ENCODE measurements at places on chromosomes 12 and 14.

GRCh38 chr12:108403952-108404351, 64.8 kb upstream of the CMKLR1 start:
- DNase-seq: no peak

DNA sequence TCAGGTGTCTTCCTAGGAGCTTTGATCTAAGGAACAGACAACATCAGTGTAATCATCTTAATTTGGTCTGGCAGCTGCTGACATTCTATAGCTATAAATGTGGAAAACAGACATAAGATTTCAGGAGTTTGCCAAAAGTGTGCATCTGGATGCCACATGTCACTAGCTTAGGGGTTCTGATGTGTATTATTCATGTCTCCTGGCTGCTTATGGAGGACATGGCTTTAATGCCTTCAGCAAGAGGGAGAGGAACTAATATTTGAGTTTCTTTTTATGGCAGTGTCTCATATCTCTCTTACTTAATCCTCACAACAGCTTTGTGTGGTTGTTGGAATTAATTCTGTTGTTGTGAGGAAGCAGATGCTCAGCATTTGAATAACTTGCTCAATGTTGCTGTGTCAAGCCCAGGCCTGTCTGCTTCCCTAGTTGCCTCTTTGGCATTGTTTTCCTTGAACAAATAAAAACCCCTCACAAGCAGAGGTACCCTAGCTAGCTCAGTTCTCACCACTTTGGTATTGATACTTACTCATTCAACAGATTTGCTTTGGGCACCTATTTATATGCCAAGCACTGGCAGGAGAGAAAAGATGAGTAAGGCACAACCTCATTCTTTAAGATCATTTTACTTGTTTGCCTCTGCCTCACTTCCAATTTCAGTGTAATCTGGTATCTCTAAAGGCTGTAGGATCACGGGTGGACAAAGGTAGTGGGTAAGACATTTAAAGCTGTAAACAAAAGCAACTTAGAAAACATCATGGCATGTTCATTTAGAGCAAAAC, 39.8 kb upstream of the EID3 start:
- no peak for DNase-seq

DNA sequence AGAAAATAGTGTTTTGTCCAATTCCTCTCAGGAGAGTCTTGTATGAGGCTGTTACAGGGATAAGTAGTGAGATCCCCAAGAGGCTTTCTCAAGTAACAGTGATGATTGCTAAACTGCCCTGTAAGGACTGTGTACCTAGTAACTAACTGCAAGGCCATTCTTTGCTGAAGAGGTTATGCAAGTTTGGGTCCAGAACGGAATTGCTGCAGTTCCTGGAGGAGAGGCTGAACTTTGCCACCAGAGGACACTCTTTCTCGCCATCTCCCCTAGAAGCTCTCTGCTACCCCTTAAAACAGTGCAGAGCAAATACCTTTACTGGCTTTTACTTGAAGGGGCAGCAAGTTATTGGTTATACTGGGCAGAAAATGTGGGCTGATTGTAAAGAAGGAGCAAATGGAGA, 180.0 kb downstream of the RBM19 start:
- no peak for DNase-seq

DNA sequence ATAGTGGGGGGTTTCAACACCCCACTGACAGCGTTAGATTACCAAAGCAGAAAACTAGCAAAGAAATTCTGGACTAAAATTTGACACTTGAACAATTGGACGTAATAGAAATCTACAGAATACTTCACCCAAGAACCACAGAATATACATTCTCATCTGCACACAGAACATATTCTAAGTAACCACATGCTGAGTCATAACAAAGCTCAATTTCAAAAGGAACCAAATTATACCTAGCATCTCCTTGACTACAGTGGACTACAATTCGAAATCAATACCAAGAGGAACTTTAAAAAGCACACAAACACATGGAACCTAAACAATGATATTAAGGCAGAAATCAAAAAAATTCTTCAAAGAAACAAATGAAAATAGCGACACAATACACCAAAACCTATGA, 871.6 kb upstream of the MDGA2 start:
- no peak for DNase-seq

GRCh38 chr14:43503508-43503907, 1003.6 kb downstream of the FSCB start:
- no peak for DNase-seq

DNA sequence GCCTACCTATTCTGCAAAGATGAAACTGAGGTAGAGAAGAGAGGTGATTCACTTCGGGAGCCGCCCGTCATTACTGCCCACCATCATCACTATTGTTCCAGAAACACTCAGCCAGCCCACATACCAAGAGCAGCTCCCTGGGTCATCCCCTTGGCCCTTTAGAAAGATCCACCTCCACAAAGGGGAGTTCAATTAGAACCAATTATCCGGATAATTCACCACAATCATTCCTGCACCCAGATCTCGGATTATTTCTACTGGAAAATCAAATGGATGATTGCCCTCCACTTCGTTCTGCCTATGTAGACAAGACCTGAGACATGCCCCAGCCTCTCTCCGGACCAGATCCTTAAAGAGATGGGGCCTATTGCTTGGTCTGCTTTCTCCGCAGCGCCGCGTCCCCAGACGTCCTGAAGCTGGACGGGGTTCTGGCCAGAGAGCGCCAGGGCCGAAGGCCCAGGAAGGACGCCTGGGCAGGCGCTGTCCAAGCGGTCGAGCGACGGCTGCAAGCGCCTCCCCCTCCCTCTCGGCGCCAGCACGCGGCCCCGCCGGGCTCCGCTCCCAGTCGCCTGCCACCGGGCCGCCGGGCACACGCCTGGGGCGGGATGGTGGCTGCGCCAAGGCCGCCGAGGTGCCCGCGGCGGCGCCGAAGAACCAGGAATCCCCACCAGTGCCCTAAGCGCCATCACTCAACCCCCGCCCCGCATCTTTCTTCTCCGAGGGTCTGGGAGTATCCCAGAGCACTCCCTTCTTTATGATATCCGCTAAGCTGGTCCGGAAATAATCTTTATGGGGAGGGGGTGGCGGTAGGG, 1.3 kb upstream of the ASCL1 start:
- DNase-seq: no peak

GRCh38 chr12:5499566-5500330, 67.8 kb downstream of the NTF3 start:
- DNase-seq: no peak

GRCh38 chr12:10247436-10248058, 34.9 kb downstream of the GABARAPL1 start:
- DNase-seq: no peak

GRCh38 chr12:67151886-67152285, 117.3 kb upstream of the CAND1 start:
- no peak for DNase-seq

GRCh38 chr14:36660736-36661505, 739 bp upstream of the PAX9 start:
- DNase-seq: no peak

DNA sequence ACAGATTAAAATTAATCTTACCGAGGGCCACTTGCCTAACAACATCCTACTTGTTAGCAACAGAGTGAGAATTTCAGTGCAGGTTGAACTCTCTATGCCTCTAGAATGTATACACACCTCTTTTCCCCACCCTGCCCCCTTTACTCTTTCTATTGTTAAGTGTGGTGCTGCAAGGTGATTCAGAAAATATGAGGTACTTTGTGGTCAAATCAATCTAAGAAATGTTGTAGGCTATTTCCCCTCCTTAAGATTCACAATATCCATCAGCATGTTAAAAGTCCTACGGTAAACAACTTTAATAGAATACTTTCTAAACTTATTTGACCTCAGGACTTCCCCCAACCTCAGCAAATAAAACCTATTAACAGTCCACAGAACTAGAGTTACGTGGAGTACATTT, 106.0 kb downstream of the LMNTD1 start:
- DNase-seq: no peak

GRCh38 chr14:104559804-104560585, 19.6 kb upstream of the C14orf180 start:
- no peak for DNase-seq

- DNase-seq: no peak
These were observed 205.2 kb upstream of the EEA1 start for GRCh38 chr12:93134175-93134890.

DNA sequence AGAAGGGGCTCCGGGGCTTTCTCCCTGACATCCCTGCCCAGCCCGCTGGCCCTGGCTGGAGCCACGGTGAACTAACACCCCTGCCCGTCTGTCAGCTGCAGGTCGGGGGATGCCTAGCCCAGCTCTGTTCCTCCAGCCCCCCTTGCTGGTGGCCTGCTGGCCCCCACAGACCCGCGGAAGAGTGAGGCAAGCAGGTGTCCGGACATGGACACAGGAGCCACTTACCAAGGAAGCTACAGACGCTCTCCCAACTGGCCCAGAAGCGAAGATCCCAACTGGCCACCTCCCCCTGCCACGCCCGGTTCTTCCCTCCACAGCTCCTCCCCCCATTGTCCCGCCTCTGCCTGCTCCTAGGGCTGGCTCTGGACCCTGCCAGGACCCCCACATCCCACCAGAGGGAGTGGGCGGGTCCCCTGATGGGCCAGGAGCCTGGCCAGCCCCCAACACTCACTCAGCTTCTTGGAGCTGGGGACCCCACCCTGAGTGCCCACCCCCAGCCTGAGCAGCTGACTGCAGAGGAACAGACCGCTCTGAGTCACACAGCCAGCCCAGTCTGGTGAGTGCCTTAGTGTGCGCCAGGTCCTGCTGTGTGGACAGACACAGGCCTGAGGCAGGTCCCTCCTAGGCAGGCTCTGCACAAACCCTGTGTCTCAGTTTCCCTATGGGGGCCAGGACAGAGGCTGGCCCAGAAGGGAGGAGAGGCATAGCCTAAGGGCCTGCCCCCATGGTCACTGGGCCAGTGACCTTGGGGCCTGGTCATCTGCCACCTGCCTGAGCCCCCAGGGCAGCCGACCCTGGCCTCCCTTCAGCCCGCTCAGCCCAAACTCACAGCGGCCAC, 7.7 kb downstream of the AHNAK2 start:
- no peak for DNase-seq

- no peak for DNase-seq
These were observed 36.1 kb upstream of the ANKRD9 start for GRCh38 chr14:102545461-102546265.

GRCh38 chr12:124548854-124549378, 18.5 kb downstream of the NCOR2 start:
- no peak for DNase-seq

DNA sequence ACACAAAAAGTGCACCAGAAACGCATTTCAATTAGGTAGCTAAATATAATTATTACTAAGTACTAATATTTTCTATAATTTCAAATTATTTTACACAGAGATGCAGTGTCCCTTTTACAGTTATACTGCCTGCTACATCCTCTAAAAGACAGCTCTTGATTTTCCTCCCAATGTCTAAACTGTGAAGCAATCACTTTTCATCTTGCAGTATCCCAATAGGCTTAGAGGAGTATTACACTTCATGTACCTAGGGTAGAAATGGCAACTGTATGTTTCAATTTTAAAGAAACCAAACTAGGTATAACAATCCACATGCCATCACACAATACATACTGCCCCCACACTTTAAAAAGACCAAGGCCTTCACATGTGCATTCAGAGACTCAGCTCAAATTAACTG, 7.3 kb downstream of the RSRC2 start:
- no peak for DNase-seq

DNA sequence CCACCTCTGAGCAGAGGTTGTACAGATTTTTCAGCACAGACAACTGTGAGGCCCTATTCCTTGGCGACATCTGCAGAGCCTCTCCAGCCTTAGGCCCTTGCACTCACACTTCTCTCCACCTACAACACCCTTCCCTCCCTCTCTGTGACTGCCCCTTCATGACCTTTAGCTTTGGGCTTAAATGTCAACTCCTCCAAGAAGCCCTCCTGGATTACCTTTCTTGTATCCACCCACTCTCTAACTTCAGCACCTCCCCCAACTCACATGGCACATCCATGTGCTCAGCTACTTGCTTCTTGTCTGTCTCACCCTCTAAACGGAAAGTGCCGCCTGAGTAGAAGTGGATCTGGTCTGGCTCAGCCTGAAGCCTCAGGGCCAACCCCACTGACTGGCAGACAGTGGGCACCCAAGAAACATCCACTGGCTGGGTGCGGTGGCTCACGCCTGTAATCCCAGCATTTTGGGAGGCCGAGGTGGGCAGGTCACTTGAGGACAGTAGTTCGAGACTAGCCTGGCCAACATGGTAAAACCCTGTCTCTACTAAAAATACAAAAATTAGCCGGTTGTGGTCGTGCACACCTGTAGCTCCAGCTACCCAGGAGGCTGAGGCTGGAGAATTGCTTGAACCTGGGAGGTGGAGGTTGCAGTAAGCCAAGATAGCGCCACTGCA, 22.1 kb downstream of the TRPV4 start:
- DNase-seq: no peak

GRCh38 chr12:4979737-4980136, 63.9 kb upstream of the KCNA5 start:
- no peak for DNase-seq

- no peak for DNase-seq
These were observed 42.9 kb downstream of the DAD1 start for GRCh38 chr14:22545842-22546721.

DNA sequence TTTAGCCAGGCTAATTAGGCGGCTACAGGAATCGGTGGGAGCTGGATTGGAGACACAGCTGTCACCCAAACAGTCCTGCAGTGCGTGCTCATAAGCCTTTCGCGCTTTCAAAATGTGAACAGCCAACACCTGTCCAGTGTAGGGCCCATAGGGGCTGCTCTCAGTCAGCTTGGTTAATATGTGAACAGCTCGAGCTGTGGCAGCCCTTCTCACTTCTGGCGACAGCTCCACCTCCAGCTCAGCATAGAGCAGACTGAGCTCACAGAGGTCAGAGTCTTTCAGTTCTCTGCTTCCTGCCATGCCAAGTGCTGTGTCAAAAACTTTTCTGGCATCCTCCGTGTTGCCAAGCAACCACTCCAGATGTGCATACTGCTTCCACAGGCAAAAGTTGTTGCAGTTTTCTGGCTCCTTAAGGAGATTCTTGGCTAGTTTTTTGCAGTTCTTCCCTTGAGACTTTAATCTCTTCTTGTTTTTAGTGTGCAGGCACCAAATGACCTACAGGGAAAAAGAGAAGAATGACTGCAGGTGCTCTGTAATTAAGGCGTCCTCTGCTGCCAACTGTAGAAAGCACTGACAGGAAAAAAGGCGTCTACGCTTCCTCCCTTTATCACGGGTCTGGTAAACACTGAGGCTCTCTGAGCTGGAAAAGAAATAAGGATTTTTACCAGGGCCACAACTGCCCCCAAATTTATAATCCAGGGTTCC, 32.5 kb downstream of the PSMC1 start:
- no peak for DNase-seq

DNA sequence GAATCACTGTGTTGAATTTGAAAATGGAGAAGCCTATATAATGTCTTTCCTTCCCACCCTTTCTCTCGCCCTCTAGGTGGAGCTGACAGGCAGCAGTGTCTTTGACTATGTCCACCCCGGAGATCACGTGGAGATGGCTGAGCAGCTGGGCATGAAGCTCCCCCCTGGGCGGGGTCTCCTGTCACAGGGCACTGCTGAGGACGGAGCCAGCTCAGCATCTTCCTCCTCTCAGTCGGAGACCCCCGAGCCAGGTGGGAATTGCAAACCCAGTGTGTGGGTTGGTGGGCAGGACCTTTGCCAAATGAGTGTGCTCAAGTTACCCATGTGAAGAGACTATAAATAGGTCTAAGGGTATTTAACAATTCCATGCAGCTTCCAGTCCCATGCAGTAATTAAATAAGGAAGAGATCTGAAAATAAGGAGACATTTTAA, 274.7 kb downstream of the EGLN3 start:
- DNase-seq: no peak

All from activated CD8-positive, alpha-beta memory T cell treated with anti-CD3 and anti-CD28 coated beads for 1 hour (primary cell).